ENCODE measurements at places on chromosomes 13 and 19. TPM values are rescaled to one million over a fixed set of nuclear protein-coding genes. Genes with fewer than 3 reads are reported as not detected.

The SLITRK6 gene
- 1.5 TPM for total RNA-seq

GRCh38 chr13:73618275-73618865 is 515.8 kb downstream of the KLF12 start:
- H3K27ac ChIP-seq = no peak overlapping the region
- DNase-seq = no peak
- no peaks in the 10 kb centered on the region for H3K4me1 ChIP-seq
- H3K27me3 ChIP-seq = no peaks in the 10 kb centered on the region
- H3K4me3 ChIP-seq = no peak overlapping the region
- H3K36me3 ChIP-seq = no peaks in the 10 kb centered on the region

The NTN5 gene
- total RNA-seq = 0.96 TPM

DNA sequence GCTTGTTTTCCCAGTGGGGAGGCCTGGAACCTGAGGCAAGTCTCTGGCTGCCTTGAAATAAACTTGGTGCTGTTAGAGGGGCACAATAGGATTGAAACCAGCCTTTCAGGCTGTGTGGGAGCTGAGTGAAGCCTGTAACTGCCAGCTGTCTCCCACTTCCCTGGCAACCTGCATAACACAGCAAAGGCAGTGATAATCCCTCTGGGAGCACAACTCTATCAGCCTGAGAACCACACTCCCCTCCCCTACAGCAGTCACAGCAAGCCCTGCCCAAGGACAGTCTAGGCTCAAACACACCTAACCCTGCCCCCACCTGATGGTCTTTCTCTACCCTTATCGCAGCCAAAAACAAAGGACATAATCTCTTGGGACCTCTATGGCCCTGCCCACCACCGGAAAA is 683.8 kb upstream of the ATXN8OS start:
- no peaks in the 10 kb centered on the region for H3K4me1 ChIP-seq
- DNase-seq = no peak

DNA sequence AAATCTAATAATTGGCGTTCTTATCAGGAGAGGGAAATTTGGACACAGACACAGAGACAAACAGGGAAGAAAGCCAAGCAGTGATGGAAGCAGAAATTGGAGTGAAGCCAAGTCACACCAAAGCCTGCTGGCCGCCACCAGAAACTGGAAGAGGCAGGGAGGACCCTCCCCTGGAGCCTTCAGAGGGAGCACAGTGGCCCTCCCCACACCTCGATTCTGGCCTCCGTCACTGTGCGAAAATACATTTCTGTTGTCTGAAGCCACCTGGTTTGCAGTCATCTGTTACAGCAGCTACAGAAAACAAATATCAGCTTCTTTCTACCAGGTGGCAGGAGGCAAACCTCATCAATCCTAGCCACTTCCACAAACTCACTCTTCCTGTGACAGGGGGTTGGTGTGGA is 8.3 kb upstream of the TLE6 start:
- H3K4me1 ChIP-seq = no peaks in the 10 kb centered on the region
- H3K4me3 ChIP-seq = no peak overlapping the region
- DNase-seq = no peak

DNA sequence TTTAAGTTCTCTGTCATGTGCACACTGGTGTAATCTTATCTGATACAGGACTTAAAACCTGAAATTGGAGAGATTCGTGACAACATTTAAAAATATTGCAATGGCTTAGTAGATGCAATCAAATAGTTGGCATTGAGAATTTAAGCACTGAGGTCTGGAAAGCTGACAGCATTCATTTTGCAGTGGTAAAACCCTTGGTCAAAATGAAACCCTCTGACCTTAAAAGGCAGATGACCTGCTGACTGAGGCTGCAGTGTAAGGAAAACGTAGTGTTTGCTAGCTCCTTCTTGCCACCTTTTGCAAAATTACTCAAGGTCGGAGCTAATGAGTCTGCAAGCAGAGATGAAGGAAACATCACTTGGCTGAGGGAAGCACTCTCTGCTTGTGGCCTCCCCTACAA is 150.6 kb downstream of the KCTD12 start:
- no peaks in the 10 kb centered on the region for H3K27me3 ChIP-seq
- H3K27ac ChIP-seq = no peak overlapping the region
- H3K4me3 ChIP-seq = no peak overlapping the region
- H3K36me3 ChIP-seq = peaks cover 2% of the 10 kb centered on the region
- H3K4me1 ChIP-seq = no peaks in the 10 kb centered on the region
- DNase-seq = no peak

- DNase-seq = no peak
- no peaks in the 10 kb centered on the region for H3K36me3 ChIP-seq
- no peaks in the 10 kb centered on the region for H3K4me1 ChIP-seq
- no peak overlapping the region for H3K4me3 ChIP-seq
- H3K27ac ChIP-seq = no peak overlapping the region
- no peaks in the 10 kb centered on the region for H3K27me3 ChIP-seq
These were observed 11.6 kb downstream of the IGFL2 start for GRCh38 chr19:46159418-46160232.

The LIM2 gene
- not detected for total RNA-seq

The ZNF681 gene
- 3.0 TPM for total RNA-seq

DNA sequence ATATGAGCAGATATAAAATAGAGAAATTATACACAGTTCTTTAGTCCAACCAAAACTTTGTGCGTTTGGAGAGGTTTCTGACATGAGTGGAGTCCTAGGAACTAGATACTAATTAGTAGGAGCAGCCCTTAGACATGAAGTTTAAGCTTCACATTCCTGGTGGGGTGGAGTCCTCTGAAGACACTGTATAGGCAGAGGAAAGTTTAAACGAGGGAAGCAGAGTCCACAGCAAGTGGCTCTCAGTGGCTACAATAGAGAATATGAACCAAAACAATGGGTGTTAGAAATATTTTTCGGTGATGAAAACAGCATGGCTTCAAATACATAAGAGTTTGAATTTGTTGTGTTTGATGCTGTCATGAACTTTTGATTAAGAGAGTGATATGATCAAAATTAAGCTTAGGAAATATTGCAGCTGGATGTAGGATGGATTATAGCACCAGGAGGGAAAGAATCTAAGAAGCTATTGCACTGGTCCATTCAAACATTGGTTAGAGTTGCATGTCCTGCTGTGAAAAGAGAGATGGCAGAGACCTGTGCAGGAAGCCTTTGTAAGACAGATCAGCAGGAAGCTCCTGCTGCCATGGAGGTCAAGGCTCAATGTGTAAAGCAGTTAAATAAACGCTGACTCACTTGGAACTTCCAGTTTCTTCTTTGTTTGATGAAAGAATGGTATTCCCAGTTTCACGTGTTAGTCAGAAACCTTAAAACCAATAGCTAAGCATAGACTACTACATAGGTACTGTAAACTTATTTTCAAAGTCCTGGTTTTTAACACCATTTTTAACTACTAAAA is 175.2 kb downstream of the TDRD3 start:
- H3K27ac ChIP-seq = no peak overlapping the region
- no peaks in the 10 kb centered on the region for H3K4me1 ChIP-seq
- no peak for DNase-seq
- H3K27me3 ChIP-seq = no peaks in the 10 kb centered on the region
